ENCODE measurements at places on chromosomes 1 and 21.
A peak's percentile ranks its signal among the peaks of the same experiment; 100 is the strongest.

DNA sequence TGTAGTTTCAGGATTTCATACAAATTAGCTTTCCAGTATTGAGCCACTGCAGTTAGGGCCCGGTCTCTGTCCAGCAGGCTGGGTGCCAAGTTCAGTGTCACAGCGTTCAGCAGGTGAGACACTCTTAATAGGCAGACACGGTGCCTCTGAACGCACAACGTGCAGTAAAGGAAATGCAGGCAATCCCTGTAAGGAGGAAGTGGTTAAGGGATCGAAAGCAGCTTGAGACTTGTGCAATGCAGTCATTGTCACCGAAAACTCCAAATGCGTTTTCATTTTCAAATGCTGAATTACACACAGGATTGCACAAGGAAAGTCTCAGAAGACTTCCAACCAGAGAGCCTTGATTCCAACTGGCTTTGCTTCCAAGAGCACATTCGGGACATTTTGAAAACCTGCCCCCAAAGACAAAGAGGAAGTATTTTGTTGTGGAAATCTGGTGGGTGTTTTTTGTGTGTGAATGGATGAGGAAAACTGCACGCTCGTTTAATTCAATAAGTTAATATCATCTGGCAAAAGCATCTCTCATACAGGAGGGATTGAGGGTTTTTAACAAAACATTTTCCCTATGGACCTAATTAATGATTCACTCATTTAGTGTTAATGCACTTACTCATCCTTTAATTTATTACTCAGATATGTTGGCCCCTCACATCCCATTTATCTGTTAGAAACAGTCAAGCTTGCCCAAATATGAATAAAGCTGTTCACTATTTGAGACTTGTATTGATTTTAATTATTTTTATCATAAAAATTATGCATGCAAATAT is 61.6 kb downstream of the PTGS2 start:
- peak; percentile 40 for DNase-seq

GRCh38 chr1:217373761-217374701 is 256.9 kb downstream of the GPATCH2 start:
- no peak for DNase-seq

GRCh38 chr1:150596976-150597375 is 17.6 kb upstream of the MCL1 start:
- DNase-seq: no peak

- no peak for DNase-seq
Measured at GRCh38 chr1:234987415-234988154, 141.1 kb downstream of the TOMM20 start.

DNA sequence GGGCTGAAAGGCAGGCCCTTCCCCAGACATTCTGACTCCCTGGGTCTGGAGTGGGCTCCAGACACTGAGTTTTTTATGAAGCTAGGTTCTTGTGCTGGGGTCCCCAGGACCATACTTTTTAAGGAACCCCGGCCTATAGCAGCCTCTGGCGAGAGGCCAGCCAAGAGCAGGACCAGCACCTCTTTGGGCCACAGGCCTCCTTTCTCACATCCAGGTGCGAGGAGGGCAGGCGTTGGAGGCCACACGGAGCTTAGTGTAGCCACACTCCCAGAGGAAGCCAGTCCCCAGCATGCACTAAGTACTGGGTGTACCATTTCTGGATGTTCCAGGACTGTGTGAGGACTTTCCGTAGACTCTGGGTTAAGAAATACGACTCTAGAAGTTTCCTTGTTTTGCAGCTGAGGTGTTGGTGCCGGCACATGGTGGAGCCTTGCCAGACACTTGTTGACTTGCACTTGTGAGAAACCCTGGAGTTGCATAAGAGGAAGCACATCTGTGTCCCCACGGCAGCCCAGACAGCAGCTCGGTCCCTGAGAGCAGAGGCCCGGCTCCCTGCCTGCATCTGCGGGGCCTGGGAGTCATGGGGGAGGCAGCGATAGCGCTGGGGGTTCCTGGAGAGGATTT is 122.2 kb upstream of the VAMP3 start:
- no peak for DNase-seq

DNA sequence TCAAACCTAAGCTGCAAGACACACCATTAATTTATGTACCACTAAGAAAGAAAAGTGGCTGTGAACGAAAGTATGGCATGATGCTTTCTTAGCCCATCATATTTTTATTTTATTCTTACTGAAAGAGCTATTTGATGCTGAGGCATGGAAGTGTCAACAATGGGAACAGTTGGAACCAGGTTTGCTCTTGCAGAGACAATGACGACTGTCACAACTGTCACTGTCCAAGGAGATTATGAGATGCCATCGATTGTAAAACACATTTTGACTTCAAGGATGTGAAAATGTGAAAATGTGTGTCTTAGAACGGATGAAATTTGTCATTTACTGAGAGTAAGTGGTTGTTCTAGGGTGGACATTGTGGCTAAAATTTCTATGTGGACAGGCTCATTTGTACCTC is 2.8 kb upstream of the ACTL8 start:
- no peak for DNase-seq

GRCh38 chr21:35273333-35273732 is 224.2 kb upstream of the RUNX1 start:
- no peak for DNase-seq

DNA sequence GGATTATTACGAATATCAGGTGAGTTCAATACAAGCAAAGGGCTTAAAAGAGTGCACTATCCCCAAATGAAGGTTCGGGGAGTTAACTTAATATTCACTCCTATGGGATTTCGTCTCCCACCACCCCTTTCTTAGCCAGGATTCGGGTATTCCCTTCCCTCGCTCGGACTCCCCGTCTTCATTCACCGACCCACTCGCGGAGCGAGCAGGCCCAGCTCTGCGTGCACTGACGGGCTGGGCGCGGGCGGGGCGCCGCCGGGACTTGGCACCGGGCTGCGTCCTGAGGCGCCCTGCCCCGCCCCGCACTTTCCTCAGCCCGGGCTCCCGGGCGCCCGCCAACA is 7.7 kb upstream of the MPZL1 start:
- no peak for DNase-seq

DNA sequence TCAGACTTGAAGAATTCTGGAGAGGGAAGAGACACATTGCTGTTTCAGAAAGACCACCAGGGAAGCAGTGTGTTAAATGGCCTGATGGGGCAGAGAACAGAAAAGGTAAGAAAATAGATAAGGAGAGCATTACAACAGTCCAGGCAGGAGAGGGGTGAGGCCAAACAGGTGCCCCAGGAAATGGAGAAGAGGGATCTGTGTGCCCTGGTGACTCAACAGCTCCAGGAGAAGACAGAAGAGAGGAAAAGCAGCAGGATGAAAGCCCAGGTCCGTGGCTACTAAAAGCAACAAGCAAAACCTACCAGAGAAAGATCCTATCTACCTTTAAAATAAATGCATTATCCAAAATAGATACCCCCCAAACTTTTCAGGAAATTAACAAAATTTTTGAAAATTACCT is 9.2 kb downstream of the TP53BP2 start:
- DNase-seq: no peak

DNA sequence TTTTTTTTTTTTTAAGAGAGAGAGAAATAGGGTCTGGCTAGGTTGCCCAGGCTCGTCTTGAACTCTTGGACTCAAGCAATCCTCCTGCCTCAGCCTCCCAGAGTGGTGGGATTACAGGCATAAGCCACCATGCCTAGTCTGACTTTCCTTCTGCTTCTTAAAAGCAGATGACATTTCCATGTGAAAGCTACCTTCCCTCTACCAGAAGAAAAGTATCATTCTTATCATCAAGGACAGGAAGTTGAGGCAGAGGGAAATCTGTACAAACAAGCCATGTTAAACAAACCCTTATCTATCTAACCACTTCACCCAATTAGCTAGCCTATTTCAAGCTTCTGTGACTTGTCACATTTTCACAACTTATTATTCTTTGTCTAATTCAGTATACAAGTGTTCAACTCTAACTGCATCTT is 54.8 kb downstream of the SAMSN1 start:
- DNase-seq: no peak

DNA sequence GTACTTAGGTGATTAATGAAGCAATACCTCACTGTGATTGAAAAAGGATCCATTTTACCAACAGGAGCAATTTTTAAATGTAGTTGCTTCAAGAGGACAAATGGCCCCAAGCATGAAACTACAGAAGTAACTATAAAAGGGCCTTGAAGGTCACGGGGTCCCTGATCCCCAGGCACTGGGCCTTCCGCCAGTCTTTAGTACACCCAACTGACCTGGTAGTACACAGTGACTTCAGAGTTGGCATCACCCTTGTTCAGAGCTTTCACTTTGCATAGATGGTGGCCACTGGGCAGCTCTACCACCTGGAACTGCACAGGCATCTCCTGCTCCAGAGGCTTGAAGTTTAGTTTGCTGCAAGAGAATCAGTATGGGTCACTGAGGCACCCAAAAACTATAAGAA is 84.3 kb downstream of the NRDC start:
- no peak for DNase-seq

DNA sequence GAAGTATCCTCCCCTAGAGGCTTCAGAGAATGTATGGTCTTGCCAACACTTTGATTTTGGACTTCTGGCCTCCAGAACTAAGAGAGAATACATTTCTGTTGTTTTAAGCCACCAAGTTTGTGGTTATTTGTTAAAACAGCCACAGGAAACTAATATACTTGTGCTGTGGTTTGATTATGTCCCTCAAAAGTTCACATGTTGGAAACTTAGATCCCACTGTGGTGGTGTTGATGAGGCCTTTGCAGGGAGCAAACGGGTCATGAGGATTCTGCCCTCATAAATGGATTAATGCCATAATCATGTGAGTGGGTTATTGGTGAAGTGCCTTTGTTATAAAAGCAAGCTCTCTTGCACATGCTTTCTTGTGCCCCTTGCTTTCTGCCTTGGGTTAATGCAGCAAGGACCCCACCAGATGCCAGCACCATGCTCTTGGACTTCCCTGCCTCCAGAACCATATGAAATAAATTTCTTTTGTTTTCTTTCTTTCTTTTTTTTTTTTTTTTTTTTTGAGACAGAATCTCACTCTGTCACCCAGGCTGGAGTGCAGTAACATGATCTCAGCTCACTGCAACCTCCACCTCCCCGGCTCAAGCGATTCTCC is 157.3 kb downstream of the CLIC6 start:
- no peak for DNase-seq

- no peak for DNase-seq
Measured at GRCh38 chr21:45069711-45070110, 4.7 kb upstream of the ADARB1 start.

DNA sequence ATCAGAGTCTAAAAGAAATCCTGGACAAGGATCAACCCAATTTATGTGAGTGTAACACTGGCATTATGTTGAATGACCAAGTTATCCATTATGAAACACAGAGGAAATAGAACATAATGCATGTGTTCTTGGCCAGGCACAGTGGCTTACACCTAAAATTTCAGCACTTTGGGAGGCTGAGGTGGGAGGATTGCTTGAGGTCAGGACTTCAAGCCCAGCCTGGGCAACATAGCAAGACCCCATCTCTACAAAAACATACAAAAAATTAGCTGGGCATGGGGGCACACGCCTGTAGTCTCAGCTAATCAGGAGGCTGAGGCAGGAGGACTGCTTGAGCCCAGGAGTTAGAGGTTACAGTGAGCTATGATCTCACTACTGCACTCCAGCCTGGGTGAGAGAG is 129.8 kb downstream of the ZZZ3 start:
- DNase-seq: no peak

- DNase-seq: no peak
Measured at GRCh38 chr1:167548059-167548932, 5.3 kb downstream of the CREG1 start.

GRCh38 chr1:226735576-226735975 is 3.5 kb downstream of the ITPKB start:
- DNase-seq: no peak

- DNase-seq: no peak
Measured at GRCh38 chr1:201327687-201328240, 44.5 kb downstream of the PKP1 start.

- no peak for DNase-seq
Measured at GRCh38 chr1:230097370-230097769, 30.3 kb downstream of the GALNT2 start.

DNA sequence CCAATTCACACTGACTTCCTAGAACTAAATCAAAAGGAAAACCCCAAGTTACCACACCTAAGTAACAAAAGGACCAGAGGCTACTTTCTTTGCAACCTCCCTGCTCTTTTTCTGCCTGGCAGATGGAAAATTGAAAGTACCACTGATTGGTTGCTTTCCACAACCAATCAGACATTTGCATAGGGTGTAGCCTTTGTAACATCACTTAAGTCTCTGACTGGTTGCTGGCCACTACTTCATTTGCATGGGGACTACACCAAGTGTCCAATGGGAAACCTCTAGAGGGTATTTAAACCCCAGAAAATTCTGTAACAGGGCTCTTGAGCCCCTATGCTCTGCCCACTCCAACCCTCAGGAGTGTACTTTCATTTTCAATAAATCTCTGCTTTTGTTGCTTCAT is 365.0 kb downstream of the LTN1 start:
- DNase-seq: no peak

GRCh38 chr1:183039330-183039729 is 16.1 kb downstream of the LAMC1 start:
- DNase-seq: no peak

DNA sequence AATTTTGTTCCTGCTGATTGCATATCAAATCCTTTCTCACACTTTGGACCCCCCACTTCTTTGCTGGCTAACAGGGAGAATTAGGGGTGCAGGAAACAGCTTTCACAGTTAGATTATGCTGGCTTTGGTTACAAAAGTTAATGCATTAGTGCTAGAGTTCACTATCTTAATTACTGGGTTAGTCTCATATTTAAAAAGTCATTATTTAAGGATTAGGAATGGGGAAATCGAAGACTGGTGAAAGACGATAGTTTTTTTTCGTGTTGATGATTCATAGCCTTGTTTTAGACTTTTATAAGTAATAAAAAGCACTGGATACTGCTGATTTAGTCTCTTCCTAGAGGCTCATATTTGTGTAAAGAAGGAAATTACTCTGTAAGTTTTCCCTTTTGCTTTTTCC is 11.6 kb downstream of the ST6GALNAC3 start:
- DNase-seq: no peak

- no peak for DNase-seq
Measured at GRCh38 chr1:156429313-156430060, 60.5 kb downstream of the RHBG start.

- no peak for DNase-seq
Measured at GRCh38 chr1:231702804-231703203, 76.2 kb downstream of the DISC1 start.

DNA sequence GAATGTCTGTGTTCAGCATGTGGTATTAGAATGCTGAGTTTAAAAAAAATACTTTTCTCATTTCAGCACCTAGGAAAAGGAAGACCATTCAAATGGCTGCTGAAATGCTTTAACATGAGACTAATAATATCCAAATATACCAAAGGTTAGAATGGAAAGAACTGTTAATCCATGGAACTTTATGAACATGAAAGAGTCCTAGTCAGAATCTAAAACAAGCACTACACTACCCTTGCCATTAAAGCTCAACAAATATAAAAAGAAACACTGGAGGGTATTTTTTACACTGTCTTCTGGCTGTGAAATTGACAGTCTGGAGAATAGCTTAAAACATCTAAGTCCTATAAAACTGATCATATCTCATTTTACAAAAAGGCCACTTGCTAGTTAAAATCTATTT is 112.9 kb upstream of the HP1BP3 start:
- DNase-seq: no peak

- DNase-seq: no peak
Measured at GRCh38 chr1:12413664-12414410, 184.0 kb downstream of the VPS13D start.
